Dorsolateral prefrontal cortex (tissue), 122 donors: ENCODE measurements at places on chromosomes 12 and 14.
A peak's percentile ranks its signal among the peaks of the same experiment; 100 is the strongest.

DNA sequence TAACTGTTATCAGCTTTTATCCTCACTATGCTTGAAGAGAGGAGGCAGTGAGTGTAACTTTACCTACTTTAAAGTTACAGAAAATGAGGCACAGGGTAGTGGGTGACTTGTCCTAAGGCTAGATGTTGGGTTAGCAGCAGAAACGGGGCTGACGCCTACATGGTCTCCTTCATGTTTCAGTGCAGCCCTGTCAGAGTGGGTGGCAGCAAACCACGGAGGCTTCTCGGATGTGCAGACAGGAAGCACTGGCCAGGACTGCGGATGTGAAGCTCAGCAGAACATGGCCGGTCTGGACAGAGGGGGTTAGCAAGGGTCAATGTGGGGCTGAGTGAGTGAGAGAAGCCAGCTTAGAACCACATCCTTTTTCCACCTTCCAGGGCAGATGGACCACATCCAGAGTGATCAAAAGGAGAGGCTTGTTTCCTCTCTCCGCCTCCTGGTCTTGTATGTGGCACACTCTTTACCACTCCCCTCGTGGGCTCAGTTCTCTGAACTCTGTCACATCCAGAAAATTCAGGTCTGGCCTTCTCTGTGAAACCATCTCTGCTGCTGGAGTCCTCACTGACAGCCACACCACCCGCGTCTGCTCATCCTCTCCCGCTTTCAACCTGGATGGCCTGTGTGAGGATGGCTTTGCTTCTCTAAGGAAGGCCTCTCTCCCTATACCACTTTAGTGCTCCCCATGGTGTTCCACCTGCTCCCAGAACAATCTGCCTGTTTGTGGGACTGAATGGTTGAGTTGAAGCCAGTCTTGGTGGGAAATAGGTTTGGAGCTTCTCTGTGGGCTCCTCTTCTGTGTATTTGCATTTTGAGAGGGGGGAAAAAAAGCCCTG lies 14.1 kb downstream of the SUSD6 start:
- peak; percentile 54 for DNase-seq

DNA sequence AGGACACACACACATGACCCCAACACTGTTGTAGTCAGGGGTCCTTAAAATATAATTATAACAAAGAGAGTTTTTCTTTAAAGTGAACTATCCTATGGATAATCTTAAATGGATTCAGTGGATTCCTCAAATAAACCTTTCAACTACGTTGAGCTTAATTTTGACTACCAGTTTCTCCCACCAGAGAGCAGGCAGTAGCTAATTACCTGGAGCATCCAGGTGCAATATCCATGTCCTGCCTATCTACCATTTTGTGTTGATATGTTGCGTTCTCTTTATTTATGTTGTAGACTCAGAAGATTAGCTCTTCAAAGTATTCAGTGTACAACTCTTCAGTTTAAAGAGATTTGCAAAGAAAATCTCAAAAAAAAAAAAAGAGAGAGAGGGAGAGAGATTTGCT lies 127.2 kb upstream of the GZMB start:
- DNase-seq: no peak

DNA sequence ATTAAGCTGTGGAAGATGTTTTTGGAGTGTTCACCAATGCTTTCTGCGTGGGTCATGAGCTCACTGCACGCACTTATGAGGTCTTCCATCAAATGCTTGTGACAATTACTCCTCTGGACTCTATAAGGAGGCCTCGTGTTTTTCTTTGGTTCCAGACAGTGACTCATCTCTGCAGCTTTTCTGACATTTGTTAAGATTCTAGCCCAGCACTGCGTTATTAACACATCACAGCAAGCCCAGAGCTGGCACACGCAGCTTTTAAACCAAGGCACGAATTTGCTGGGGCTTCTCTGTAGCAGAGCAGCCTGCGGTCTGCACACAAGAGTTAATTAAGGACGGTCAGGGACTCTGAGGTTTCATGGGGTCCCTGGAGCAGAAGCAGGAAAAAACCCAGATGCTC lies 16.9 kb downstream of the MEG3 start:
- DNase-seq: no peak

DNA sequence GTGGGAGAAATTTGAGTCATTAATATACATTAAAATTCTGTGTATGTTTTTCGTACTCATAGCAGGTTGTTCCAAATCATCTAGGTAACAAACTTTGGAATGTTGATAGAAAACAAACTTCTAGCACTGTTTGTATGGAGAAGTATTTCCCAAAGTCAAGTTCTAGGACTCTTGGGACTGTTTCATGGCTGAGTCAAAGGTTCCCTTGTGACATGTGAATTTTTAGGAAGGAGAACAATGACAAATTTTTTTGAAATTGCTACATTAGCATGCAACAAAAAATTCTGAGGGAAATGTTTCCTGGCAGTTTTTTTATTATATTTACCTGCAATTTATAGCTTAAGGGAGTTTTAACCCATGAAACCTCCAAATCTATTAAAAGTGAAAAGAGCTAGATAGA lies 73.8 kb downstream of the RASSF8 start:
- DNase-seq: no peak

GRCh38 chr14:31307618-31308017 lies 100.0 kb upstream of the HECTD1 start:
- no peak for DNase-seq

- DNase-seq: no peak
Observed at GRCh38 chr14:65813760-65814384, 401.3 kb downstream of the FUT8 start.

DNA sequence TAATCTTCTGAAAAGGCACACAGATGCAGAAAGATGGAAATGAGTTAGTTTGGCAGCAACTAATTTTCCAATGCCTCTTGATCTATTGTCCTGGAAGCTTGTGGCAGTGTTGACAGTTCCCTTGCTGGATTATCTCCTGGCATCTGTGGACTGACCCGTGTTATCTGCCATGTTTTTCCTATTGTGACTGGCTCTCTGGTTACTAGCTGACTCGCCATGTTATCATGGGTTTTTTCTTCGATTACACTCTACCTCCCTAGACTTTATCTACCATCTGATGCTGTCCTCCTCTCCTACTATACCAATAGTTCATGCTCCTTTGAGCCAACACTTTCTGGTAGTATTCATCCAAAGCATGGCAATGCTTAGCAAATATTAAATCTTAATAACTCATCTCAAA lies 63.3 kb upstream of the FLRT2 start:
- no peak for DNase-seq

DNA sequence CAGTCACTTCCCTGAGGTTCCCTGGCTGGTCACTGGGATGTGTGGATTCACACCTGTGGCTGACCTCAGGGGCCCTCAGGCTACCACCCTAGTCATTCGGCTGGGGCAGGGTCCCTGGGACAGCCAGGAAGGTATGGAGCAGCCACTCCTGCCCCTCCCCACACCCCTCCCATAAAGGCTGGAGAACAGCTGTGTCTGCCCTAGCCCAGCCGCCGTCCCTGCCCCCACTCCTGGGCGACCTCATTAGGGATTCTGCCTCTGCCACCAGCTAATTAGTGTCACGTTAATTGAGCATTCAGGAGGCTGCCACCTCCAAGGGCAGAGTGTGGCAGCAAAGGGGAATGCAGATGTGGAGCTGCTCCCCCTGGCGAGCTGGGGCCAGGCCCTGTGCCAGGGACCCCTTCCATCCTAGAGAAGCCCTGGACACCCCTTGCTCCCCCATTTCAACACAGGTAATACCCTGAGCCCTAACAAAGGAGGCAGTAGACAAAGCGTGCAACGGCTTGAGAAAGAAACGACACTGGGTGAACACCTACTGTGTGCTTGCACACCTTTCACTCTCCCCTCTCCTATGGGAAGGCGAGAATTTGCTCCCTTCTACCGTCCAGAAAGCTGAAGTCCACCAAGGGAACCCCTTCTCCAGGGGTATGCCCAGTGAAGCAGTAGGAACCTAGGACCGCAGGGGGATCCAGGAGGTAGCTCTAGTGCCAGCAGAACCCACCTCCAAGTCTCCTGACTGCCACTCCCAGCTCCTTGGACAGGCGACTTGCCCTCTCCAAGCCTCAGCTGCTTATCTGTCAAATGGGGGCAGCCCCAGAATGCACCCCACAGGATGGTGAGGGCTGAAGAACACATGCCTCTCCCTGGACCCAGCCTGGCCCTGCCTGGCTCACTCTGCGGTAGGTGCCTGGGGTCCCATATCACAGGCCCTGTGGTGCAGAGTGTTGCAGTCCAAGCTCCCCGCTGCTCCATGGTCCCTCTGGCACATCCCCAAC lies 45.1 kb downstream of the FAM222A start:
- peak; percentile 25 for DNase-seq
